Right renal cortex interstitium (tissue), 3 donors: ENCODE measurements at places on chromosomes 1 and 21.

DNA sequence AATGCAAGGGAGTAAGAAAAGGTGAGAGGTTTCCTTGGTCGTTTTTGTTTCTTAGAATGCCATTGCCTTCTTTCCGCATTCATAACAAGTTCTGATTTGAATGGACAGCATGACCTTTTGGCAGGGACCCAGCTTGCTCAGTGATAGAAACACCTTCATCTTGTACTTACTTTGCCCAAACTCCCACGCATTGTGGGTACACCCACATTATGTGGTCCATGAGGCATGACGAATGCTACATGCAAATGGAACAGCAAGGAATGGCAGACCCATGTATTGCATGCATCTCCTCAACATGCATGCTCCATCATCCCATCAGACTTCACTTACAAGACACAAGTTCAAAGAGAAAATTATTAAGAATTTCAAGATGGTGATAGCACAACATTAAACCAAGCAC lies 102.8 kb downstream of the CDC7 start:
- no peak for DNase-seq

DNA sequence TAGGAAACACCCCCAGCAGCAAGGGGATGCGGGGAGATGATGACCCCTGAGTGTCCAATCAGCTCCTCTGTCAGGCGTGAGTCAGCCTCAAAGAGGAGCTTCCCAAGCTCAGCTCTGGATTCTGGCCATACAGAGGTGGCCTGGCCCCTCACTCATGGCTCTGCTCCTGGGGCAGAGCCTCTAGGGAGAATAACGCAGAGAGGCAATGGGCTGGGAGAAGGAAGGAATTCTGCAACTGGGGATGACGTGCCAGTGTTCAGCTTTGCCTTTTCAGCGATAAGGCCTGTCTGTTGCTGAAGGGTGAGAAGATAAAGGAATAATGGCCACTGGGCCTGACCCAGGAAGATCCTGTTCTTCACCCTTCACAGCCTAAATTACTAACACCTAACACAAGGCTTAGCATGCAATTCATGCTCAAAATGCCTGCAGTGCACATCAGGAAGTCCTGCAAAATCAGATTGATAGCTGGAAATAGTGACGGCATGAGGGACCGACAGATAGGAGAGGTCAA lies 92.2 kb downstream of the TBX19 start:
- DNase-seq, result no peak

- DNase-seq, result no peak
These were observed 134.9 kb downstream of the CLEC20A start for GRCh38 chr1:178361847-178362246.

GRCh38 chr1:236144446-236145150 lies 2.3 kb downstream of the GPR137B start:
- DNase-seq, result no peak

GRCh38 chr1:41888756-41889155 lies 30.0 kb downstream of the HIVEP3 start:
- no peak for DNase-seq

DNA sequence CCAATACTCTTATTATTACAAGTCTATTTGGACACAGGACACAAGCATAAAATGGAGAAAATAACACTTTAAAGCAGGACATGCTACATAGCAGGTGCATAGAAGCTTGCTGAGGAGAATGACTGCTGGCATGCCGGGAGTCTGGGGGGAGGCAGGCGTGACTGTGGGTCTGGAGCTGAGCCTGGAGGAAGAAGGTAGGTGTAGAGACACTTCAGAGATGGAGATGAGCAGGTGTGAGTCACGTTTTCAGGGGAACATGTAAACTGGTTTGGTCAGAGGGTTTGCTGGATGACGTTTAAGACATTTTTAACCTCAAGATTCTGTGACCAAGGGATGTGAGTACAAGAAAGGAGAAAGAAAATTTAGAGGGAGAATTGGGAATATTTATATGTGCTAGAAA lies 24.5 kb downstream of the OSCP1 start:
- no peak for DNase-seq

GRCh38 chr1:161439280-161440232 lies 65.7 kb upstream of the FCGR2A start:
- no peak for DNase-seq

GRCh38 chr1:2966449-2967328 lies 54.6 kb upstream of the ACTRT2 start:
- DNase-seq, result no peak

DNA sequence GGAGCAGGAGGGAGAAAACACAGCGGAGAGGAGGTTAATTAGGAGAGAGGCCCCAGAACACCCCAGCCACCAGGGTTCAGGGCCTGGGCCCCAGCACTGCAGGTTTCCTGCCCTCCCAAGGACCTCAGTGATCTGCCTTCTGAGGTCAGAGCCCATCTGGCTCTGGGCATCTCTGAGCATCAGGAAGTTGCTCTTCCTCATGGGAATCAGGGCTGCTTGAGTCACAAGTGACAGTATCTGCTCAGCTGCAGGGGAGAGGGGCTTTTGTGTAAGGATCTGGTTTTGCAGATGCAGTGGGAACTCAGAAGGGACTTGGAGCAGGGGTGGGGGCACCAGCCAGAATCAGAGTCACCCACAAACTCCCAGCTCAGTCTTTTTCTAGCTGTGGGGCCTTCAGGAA lies 472.1 kb downstream of the PTPRU start:
- no peak for DNase-seq

DNA sequence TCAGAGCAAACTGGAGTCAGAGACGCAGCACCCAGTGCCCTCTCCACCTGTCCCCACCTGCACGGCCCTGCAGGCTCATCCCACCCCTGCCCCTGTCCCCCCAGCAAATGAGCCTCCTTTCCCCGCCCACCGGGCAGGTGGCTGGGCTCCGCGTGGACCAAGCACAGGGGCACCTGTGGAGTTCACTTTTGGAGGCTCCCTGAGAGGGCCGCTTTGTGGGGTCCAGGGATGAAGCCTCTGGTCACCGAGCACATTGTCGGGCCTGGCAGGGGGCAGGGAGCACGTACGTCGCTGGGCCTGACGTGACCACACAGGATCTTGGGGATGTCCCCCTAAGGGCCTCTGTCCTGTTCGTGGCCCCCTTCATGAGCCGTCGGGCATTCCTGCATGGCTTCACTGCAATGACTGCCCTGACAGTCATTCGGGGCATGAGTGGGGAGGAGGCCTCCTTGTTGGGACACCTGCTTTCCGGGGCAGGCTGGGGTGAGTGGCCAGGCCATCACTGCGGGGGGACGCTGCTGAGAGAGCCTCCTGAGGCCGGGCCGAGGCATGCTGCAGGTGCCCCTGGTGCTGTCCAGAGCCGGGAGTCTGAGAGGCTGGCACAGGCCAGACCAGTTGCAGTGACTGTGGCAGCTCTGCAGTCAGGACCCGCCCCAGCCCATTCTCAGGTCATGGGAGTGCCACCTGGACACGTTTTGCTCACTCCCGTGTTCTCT lies 19.7 kb downstream of the SLX9 start:
- no peak for DNase-seq

- DNase-seq, result no peak
These were observed 49.1 kb upstream of the GNG12 start for GRCh38 chr1:67882196-67882958.

- DNase-seq, result no peak
These were observed 74.3 kb upstream of the NBL1 start for GRCh38 chr1:19569786-19570185.

DNA sequence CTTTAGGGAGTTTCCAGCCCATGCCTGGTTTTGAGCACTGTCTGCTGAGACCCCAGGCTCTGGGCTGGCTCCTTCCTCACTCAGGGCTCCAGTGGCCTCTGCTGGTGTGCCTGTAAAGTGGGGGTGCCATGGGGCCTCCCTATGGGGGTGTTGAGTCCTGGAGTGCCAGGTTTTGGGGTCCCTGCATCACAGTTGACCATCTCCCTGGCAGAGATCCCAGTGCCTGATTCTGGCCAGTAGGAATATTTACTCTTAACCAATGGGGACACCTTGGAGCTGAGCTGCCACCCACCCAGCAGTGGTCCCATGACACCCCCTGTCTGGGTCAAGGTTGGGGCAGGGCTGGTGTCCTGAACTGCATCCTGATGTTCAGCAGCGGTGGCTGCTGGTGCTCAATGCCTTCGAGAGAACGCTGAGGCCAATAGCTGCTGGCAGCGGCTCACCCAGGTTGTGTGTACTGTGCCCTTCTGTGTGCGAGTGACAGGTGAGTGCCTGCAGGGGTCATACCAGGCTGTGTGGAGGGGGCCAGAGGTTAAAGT lies 9.6 kb upstream of the ZNF669 start:
- DNase-seq, result no peak

DNA sequence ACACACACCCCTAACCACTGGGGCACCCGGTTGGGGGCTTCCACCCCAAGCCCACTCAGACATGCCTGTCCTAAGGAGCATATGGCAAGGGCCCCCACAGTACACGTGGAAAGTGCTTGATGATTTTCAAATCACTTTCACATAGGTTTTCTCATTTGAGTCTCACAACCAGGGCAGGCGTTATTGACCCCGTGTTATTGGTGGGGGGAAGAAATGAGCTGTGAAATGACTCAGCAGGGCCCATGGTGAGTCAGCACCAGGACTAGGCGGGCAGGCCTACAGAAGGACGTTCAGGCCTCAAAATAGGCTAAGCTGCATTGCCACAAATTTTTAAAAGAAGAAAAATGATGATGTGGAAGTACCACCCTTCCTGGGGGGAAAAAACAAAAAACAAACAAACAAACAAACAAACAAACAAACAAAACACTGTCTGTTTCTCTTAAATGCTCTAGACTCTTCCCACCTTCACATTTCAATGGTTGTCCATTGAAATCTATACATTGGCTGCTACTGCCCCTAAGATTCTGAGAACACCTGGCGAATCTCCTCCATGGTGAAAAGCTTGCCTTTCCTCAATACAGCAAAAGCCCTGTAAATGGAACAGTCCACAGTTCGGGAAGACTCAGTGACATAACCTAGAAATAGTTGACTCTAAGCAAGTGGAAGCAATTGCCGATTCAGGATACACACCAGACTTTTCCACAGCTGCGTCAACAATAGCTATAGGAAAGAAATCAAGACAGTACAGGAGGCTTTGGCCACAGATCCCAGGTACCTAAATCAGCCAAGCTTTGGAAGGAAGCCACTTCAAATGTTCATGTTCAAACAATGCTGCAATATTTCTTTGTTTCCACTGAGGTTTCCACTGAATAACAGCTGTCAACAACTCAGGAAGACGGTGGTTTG lies 234.7 kb downstream of the TOMM20 start:
- DNase-seq, result no peak

- DNase-seq, result no peak
These were observed 29.9 kb downstream of the PIK3C2B start for GRCh38 chr1:204464701-204465100.

GRCh38 chr21:34838956-34839820 lies 170.4 kb downstream of the CLIC6 start:
- DNase-seq, result no peak

DNA sequence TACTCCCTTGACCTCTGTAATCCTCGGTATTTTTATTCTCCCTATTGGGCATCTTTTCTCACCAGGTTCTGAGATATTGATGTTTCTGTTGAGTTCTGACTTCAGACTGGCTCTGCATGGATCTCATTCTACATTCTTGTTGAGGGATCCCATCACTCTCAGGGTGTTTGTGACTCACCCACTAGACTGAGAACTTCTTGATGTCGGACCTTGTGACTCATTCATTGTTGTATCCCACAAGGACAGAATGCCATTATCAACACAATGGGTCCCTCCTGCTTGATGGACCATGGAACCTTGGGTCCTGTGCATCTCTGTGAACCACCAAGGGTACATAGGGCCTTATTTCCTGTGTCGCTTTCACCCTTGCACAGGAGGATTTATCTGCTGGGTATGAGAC lies 174.1 kb downstream of the PBX1 start:
- DNase-seq, result no peak

DNA sequence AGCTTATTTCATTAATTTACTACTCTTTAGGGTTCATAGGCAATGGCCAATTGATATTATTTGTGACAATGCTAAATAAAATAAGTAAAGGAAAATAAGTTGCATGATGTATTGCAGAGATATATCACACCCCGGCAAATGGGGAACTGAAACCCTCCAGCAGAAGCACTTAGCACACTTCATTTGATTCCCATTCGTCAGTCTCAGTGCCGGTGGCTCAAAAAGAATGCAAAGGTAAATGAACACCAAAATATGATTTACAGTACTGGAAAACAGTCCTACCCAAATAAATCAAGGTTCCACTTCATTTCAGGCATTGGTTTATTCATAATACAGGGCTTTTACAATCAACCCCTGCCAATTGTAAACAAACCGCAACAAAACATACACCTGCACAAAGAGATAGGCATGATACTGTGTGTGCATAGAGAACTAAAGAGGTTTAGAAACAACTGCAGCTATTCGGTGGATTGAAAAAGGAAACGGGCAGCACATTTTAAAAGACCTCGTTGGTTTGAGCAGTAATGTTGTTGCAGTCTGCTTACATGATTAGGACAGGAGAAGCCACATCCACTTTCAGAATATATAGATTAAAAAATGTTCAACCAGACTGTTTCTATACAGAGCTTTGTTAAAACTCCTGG lies 1019.2 kb downstream of the TTLL7 start:
- DNase-seq, result no peak

- no peak for DNase-seq
These were observed 4.1 kb downstream of the ZC3H12A start for GRCh38 chr1:37478451-37478881.

- no peak for DNase-seq
These were observed 3.1 kb upstream of the UBE2G2 start for GRCh38 chr21:44804762-44805161.

DNA sequence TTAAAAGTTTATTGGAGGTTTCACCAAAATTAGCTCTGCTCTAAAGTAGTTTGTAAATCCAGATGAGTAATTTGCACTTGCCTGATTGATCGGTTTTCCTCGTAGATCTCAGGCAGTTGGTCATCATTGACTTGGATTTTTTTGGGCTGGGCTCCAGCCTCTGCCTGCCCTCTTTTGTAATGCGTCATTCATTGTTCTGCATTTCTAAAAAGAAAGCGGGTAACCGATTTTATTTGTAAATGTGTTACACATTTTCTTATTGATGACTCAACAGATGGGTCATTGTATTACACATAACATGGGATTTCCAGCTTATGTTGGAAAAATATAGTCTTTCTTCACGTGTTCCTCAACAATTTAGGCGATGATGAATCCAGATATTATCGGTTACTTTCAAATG lies 5.5 kb downstream of the ETS2 start:
- no peak for DNase-seq

GRCh38 chr1:99713006-99713405 lies 53.4 kb downstream of the FRRS1 start:
- no peak for DNase-seq

- DNase-seq, result no peak
These were observed 23.7 kb upstream of the REG4 start for GRCh38 chr1:119834990-119835389.

GRCh38 chr1:223617323-223618070 lies 48.0 kb downstream of the CAPN8 start:
- no peak for DNase-seq

DNA sequence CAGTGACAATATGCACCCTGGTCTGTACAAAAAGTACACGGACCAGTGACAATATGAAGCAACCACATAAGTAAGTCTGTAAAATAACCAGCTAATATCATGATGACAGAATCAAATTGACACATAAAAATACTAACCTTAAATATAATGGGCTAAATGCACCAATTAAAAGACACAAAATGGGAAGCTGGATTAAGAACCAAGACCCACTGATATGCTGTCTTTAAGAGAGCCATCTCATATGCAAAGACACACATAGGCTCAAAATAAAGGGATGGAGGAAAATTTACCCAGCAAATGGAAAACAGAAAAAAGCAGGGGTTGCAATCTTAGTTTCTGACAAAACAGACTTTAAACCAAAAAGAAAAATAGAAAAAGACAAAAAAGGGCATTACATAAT lies 70.4 kb upstream of the VCAM1 start:
- no peak for DNase-seq
